ENCODE measurements at places on chromosomes 12 and 14.

DNA sequence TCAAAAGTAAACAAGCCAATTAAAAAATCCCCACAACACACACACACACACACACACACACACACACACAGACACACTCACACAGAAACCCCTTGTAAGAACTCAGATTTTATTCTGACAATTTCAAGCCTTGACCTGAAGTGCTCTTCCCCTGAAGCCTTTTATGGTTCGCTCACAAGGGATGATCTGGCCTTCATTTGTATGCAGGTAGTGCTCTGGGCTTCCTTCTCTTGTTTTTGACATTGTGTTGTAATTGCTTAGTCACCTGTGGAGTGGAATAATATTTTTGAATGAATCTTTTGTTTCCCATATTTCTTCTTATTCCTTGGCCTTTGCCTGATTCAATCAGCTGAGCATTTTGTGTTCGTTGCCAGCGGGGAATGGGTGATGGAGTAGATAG lies 83.3 kb upstream of the CSRP2 start:
- DNase-seq, result no peak

DNA sequence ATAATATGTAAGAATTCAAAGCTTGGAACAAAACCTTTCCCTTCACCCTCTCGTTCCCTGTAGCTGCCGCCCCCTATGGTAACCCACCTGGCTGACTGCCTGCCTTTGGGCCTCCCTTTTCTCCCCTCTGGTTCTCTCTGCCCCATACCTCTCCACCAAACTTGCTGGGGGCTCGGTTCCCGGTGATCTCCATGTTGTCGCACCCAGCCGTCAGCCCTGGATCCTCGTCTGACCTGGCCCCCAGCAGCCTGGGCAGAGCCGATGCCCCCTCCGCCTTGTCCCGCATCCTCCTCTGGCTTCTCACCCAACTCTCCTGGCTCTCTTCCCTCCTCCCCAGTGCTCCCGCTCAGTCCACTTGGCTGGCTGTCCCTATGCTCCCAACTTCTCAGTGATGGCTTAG lies 4.5 kb downstream of the CYP46A1 start:
- no peak for DNase-seq

DNA sequence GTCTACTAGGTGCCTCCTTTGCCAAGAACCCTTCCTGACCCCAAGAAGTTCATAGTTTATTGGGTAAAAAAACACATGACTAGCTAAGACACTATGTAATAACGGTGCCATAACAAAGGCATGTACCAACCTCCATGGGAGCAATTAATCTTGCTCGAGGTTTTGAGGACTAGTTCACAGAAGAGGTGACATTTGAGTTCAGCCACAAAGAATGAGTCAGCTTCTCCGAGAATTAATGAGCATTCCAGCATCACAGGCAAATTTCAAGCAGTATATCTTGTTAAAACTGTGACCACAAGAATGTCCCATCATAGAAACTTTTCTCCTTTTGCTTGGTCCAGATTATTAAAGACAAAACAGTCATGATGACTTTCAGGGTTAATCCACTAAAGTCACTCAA lies 113.0 kb upstream of the RAP1B start:
- DNase-seq, result no peak

GRCh38 chr12:115444346-115444745 lies 760.4 kb upstream of the TBX3 start:
- no peak for DNase-seq

GRCh38 chr12:118534003-118534402 lies 157.6 kb downstream of the SUDS3 start:
- no peak for DNase-seq

GRCh38 chr12:28550757-28551704 lies 360.8 kb downstream of the CCDC91 start:
- DNase-seq, result no peak

DNA sequence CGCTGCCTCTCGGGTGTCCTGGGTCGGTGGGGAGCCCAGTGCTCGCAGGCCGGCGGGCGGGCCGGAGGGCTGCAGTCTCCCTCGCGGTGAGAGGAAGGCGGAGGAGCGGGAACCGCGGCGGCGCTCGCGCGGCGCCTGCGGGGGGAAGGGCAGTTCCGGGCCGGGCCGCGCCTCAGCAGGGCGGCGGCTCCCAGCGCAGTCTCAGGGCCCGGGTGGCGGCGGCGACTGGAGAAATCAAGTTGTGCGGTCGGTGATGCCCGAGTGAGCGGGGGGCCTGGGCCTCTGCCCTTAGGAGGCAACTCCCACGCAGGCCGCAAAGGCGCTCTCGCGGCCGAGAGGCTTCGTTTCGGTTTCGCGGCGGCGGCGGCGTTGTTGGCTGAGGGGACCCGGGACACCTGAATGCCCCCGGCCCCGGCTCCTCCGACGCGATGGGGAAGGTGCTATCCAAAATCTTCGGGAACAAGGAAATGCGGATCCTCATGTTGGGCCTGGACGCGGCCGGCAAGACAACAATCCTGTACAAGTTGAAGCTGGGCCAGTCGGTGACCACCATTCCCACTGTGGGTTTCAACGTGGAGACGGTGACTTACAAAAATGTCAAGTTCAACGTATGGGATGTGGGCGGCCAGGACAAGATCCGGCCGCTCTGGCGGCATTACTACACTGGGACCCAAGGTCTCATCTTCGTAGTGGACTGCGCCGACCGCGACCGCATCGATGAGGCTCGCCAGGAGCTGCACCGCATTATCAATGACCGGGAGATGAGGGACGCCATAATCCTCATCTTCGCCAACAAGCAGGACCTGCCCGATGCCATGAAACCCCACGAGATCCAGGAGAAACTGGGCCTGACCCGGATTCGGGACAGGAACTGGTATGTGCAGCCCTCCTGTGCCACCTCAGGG lies 679 bp downstream of the ARF6 start:
- DNase-seq, result peak; percentile 76

- peak; percentile 52 for DNase-seq
Measured at GRCh38 chr12:130747867-130748740, 32.0 kb upstream of the RIMBP2 start.

- DNase-seq, result no peak
Measured at GRCh38 chr12:105706321-105706972, 376.0 kb downstream of the C12orf75 start.

- DNase-seq, result no peak
Measured at GRCh38 chr12:4046495-4046840, 173.3 kb upstream of the PARP11 start.

DNA sequence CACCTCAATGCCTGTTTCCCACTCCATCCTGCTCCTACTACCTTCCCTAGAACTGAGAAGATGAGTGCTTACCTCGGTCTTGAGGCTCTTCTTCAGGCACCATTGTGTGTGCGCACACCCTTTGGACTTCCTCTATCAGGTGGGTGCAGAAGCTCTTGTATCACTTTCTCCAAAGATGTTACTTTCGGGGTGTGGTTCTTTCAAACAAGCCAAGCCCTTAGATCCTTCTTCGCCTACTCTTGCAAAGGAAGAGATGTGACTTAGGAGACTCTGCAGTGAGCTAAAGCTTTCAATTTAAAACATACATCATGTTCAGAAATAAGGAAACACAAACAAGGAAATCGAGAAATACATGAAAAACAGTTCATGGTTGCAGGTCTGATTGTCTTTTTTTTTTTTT lies at the start of gene CLEC4C:
CLEC4C (minus strand) TSS at position 130 of the 400 bp plus-strand sequence; CDS start at position 103, 27 bp downstream.
- DNase-seq, result no peak

DNA sequence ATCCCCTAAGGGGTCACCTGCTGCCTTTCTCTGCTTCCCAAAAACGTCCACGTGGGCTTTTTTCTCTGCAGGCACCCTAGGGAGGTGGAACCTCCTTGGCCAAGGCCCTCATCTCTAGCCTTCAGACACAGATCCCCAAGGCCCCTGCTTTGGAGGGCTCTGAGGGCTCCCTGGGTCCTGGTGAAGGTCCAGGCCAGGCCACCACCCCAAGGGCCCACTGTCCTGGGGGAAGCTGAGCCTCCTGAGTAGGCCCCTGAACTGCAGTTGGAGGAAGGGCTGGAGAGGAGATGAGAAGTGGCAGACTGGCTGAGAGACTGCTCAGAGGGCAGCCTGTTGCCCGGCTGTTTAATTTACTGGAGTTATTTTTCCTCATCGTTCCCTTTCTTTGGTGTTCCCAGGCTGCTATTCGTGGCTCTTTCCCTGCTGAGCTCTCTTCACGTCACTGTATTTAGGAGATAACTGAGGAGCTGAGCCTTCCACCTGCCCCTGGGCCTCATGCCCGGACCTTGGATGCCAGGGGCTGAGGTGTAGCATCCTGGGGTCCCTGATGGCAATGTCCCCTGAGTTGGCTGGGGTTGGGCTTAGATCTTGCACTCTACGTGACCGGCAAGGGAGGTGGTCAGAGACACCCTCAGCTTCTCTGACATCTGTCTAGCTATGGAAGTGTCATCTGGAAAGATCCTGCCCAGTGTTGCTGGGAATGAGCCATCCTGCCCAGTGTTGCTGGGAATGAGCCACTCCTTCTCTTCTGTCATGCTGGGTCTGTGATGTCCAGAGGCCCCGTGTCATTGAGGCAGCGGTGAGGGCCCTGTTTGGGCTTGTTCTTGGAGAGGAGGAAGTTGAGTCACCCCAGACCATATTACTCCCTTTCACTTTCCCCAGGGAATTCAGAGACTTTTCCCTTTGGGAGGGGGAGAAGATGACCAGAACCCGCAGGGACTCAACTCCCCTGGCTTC lies 139.8 kb downstream of the TSPAN9 start:
- DNase-seq, result no peak

DNA sequence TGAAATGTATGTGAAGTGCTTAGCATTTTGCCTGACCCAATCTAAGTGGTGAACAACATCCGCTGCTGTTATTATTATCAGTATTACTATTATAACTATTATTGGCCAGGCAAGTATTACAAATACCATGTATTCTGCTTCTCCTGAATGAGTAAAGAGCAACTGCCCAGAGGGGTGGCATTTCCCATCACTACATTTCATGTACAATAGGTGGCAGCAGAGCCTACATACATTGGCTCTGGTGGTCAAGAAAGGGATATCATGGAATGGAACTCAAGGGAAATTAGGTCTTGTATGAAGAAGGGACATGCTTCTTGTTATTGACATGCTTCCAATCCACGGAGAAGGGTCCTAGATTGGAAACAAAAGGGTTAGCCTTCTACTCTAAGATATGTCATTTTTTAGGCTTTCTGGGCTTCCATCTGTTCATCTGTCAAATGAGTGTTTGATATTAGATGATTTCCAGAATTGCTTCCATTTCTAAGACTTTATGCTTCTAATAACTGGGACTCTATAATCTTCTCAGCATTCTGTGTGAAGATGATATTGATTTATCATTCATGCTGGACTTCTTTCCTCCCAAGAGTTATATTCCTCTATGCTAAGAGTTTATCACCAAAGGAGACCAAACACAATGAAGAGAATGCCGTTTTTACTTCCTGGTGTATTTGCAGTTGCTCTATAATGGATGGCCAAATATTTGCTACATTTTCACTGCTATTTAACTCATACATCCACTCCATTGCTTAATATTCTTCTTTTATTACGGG lies 239.1 kb downstream of the SSPN start:
- no peak for DNase-seq

GRCh38 chr12:68428724-68429501 lies 96.8 kb upstream of the MDM1 start:
- DNase-seq, result no peak

GRCh38 chr14:102058146-102058545 lies 28.7 kb downstream of the HSP90AA1 start:
- no peak for DNase-seq

DNA sequence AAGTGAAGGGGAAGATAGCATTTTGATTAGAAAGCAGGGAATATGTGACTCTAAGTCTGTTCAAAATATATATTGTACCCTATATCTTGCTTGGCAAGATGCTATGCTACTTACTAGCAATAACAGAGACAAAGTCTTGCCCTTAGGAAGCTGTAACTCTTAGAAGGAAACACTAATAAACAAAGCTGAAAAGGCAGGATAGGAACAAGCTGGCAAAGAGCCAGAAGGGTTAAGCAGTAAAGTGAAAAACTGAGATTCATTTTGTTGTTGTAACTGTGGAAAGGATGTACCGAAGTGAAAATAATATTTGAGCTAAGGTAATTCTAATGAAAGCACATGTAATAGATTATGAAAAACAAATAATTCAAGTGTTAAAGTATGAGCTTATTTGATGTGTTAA lies 527.1 kb upstream of the FLRT2 start:
- DNase-seq, result no peak

- DNase-seq, result no peak
Measured at GRCh38 chr14:80304125-80304766, 92.9 kb upstream of the DIO2 start.

DNA sequence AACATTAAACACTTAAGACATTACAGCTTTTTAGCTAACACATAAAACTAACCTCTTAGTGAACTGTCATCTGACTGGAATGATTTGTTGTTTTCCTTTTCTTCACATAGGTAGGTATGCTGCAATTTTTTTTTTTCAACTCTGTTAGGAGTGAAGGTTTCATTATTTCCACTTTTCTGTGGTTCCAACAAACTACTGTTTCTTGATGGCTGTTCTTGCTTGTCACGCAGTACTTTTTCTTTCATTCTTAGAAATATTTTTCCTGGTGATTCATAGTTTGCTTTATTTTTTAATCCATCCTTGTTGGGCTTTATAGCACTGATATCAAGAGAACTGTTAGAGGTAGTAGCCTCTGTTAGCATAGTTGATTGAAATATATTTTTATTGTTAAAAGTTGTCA lies 6.3 kb downstream of the MIS18BP1 start:
- DNase-seq, result no peak

GRCh38 chr12:53696285-53696654 lies 20.4 kb upstream of the ATP5MC2 start:
- no peak for DNase-seq

DNA sequence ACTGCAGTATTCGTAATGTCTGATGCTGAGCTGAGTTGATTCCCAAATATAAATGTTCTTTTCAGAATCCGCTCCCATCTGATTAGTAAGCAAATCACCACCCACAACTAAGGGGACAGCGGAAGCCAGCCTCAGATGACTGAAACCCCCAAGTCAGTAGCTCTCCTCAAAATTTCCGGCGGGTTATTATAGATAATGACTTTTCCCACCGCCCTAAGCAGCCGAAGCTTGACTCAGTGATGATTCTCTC lies 469 bp upstream of the LRFN5 start:
- no peak for DNase-seq

DNA sequence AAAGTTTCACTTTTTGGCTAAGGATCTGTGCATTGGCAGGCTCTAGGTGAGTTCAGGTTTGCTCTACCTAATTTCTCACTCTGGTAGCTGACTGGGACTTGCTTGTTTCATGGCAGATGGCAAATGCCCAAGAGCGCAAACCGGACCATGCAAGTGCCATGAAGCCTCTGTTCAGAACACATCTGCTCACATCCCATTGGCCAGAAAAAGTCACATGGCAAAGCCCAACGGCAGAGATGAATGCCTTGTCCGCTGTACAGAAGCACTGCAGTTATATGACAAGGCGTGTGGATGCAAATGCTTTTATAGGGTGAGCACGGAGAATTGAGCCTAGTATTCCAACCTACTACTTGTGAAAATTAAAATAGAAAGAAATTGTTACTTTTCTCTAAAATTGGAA lies 202.2 kb upstream of the HMGA2 start:
- no peak for DNase-seq

DNA sequence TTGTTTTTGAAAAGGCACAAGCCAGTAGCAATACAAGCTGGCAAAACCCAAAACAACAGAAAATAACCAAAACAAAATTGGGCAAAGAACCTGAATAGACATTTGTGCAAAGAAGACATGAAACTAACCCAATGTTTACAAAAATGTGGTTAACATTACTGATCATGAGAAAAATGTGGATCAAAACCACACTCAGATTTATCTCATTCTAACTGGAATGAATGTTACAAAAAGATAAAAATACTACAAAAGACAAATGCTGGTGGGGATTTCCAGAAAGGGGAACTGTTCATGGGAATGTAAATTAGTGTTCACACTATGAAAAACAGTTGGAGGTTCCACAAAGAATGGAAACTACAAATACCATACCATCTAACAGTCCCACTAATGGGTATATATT lies 26.6 kb downstream of the ASCL4 start:
- DNase-seq, result no peak

Measured in stimulated activated CD4-positive, alpha-beta T cell treated with anti-CD3 and anti-CD28 coated beads, Interleukin-15, amount 100 ng/mL, for 48 hours (primary cell).